Activated CD8-positive, alpha-beta memory T cell treated with anti-CD3 and anti-CD28 coated beads for 48 hours (primary cell): ENCODE measurements at places on chromosomes 4 and X.

- DNase-seq: no peak
Measured at GRCh38 chrX:74534569-74535038, 79.8 kb downstream of the RLIM start.

DNA sequence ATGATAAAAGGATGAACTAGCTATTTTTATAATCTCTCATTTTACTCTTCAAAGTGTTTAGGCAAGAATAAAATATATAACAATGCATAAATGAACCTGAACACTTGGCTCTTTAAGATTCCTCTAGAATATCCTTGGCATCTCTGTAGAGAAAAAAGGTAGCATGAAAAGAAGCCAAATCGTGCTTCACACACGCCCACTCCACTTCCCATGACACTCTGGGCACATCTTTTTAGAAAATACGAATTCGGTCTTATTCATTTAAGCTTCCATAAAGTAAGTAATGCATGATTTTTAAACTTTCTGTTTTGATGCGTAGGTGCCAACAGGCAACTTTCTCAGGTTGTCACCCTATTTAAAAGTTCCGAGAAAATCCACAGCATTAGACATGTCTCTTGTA is 73.6 kb upstream of the SORBS2 start:
- no peak for DNase-seq

GRCh38 chrX:103464072-103464773 is 55.1 kb downstream of the RAB40A start:
- no peak for DNase-seq

DNA sequence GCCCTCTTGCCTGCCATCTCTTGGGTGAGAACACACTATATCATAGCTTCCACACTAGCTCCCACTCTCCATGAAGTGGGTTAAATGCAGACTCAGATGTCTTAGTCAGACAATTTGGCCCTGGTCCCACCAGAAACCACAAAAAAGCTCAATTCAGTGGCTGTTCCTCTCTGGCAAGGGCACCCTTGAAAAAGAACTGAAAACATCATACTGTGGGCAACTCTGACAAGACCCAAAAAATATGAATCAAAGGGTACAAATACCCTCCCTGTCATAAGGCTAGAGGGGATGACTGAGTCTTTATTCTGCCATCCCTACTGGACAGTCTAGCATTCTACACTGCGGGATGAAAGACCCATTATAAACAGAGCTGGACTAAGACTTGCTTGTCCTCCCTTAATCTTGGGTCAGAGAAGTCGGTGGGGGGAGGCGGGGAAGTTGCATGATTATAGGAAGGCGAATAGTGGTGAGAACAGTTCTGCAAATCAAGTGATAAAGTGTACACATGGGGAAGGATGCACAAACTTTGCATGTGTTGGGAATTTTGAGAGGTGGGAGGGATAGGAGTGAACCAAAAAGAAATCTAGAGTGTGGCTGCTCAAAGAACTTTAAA is 172.1 kb downstream of the OPHN1 start:
- no peak for DNase-seq

DNA sequence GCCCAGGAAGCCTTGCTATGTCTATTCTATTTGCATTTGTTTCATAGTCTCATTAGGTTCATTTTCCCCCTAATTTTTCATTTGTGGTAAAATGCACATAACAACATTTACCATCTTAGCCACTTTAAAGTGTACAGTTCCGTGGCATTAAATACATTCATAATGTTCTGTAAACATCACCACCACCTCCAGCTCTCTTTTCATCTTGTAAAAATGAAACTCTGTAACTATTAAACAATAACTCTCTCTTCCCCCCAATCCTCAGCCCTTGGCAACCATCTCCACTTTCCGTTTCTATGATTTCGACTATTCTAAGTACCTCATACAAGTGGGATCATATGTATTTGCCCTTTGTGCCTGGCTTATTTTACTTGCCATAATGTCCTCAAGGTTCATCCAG is 19.9 kb downstream of the ARHGEF38 start:
- DNase-seq: no peak
